AG04449 (cell line): ENCODE measurements at places on chromosomes 1 and 21.

GRCh38 chr1:169694304-169695075 is 16.9 kb downstream of the SELL start:
- no peak for DNase-seq

GRCh38 chr1:182189535-182190066 is 128.1 kb upstream of the ZNF648 start:
- no peak for DNase-seq

GRCh38 chr1:155651861-155652661 is 36.5 kb downstream of the YY1AP1 start:
- no peak for DNase-seq

- DNase-seq = peak; percentile 79
Observed at GRCh38 chr1:88327391-88328267, 356.4 kb upstream of the PKN2 start.

DNA sequence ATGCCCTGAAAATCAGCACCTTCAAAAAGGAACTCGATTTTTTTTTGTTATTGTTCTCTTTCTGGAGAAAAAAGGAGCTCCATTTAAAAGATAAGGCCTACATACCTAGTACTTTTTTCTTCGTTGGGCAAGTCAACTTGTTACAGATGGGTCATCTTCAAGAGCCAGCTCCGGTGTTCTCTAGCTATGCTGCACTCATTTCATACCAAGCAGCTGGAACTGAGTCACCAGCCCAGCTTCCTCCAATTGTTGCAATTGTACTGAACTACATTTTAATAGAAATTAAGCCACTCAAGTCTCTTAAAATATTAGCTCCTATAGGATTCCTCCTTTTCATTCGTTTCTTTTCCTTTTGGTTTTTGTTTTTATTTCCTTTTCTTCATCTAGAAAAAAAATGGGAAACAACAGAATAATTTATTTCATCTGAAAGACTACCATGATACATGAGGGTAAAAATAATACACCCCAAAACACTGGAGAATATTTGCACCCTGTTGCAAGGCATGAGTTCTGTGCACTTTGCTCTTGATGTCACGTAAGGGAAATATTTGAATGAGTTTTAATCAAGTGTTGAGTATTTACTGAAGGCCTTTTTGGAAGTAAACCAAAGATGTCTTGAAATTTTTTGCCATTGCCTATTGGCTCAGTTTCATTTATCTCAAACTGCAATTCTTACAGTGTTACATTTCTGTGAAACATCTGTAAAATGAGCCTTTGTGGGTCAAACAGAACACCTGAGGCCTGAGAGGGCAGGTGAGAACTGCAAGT is 60.5 kb downstream of the CLIC4 start:
- DNase-seq = no peak

DNA sequence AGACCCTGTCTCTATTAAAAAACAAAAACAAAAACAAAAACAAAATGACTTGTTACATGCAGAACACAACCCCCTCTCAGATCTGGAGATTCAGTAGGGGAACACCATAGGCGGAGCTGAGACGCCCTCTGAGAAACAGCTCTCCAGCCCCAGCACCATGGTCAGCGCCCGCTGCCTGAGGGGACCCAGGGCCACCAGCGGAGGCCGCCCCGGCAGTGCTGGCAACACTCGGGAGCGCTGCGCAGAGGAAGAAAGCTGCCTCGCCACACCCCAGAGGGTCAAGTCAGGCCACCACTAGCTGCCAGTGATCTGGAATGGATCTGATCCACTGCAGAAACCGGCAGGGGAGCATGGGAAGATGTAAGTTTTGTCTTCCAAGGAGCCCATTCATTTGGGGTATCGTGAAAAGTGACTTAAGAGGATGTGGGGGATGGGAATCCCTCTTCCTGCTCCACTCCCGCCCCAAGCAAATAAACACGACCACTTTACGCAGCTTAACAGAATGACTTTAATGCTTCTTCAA is 3.1 kb downstream of the ACTA1 start:
- no peak for DNase-seq

DNA sequence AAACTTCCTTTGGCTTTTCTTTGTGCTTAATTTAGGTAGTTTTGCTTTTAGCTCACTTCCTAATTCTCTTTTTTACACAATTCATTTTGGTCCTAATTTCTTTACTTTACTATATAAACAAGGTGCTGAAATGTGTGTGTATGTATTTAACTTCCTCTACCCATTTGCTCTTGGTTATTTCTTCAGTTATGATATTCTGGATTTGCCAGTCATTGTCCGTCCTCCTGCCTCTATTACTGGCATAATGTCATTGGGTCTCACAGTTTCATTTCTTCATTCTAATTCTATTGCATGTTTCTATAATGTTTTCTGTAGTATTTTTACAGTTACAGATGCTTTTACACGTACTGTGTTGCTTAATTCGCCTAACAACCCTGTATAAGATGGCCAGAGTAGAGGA is 96.2 kb downstream of the ZMYM4 start:
- no peak for DNase-seq
